ENCODE measurements at places on chromosomes 7 and 10.

- no peak for DNase-seq
These were observed 176.8 kb upstream of the TBX20 start for GRCh38 chr7:35430547-35431153.

- DNase-seq = no peak
These were observed 45.2 kb upstream of the INSIG1 start for GRCh38 chr7:155252444-155252887.

GRCh38 chr10:26780793-26781601, 79.8 kb downstream of the ABI1 start:
- DNase-seq = no peak

- no peak for DNase-seq
These were observed 98.9 kb downstream of the LRMDA start for GRCh38 chr10:75530299-75530698.

DNA sequence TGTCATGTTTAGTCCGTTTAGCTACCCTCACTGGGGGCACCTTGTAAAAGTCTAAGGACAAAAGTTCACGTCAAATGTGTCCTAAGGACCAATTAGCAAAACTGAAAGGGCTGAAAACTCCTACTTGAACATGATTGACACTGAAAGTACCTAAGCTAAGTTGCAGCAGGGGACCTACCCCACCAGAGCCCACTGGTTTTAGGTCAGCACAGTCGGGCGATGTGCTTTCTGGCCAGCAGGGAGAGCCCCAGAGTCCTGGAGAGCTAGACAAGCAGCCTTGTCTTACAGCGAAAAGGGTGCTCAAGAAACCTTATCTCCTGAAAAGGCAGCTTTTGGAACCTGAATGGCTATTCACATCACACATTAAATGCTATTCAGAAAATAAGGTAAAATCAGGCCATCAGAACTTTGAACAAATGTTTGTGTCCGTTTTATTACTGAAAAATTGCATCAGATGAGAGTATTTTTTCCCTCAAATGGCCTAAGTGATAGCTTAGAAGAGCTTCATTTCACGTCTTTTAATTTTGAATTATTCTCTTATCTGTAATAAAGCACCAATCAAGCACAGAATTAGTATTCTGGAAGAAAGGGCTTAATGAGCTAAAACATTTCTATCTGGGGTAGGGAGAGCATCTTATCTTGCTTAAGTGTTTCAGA, 52.2 kb upstream of the MKI67 start:
- DNase-seq = no peak

GRCh38 chr10:124364674-124365073, 54.0 kb downstream of the OAT start:
- no peak for DNase-seq

DNA sequence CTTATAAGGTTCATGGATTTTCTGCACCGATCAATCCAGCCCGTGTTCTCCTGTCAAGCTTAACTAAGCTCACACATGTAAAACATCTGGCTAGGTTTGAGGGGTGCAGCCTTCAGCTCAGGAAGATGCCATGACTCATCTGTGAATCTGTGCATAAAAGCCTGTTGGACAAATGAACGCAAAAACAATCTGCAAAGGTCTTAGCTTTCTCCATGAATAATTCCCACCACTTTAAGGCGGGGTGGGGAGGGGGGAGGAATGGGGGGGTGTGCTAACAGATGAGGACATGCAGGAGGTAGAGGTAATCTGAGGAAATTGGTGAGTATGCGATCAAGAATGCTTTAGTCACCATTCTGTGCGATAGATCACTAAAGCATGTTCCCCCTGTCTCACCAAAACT, 4.8 kb downstream of the DOCK4 start:
- DNase-seq = no peak

DNA sequence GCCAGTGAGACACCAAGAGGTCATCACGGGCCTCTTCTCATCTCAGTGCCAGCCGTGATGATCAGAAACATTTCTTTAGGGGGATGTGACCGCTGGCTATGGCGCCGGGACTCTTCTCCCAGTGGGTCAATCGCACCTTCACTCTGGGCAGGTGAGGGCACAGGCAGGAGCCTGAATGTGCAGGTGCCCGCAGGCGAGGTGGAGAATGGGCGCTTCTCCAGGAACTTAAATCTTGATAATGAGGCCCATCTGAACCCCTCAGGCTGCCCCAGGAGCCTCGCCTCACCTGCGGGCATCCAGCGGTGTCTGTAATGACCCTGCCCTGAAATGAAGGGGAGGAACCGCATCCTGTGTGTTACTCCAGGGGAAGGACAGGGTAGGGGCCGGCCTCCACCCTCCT, 204.7 kb downstream of the ADARB2 start:
- DNase-seq = no peak

DNA sequence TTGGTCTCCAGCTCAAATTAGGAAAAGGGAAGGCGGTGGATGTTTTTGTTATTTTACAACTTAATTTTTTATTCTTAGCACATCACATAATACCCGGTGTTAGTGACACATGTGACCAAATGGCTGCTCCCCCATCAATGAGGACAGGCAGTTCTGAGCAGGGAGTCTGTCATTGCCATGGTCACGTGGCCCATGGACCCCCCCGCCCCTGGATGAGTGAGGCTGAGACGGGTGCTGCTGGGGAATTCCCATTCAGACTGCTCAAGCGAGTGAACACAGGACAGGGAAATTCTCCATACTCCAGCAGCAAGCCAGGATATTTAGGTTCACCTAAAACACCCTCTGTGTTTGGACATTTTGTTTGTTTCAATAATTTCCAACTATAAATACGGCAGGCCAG, 34.7 kb upstream of the SLC35B4 start:
- DNase-seq = no peak

- no peak for DNase-seq
These were observed 60.8 kb upstream of the EBF3 start for GRCh38 chr10:130024779-130025325.

DNA sequence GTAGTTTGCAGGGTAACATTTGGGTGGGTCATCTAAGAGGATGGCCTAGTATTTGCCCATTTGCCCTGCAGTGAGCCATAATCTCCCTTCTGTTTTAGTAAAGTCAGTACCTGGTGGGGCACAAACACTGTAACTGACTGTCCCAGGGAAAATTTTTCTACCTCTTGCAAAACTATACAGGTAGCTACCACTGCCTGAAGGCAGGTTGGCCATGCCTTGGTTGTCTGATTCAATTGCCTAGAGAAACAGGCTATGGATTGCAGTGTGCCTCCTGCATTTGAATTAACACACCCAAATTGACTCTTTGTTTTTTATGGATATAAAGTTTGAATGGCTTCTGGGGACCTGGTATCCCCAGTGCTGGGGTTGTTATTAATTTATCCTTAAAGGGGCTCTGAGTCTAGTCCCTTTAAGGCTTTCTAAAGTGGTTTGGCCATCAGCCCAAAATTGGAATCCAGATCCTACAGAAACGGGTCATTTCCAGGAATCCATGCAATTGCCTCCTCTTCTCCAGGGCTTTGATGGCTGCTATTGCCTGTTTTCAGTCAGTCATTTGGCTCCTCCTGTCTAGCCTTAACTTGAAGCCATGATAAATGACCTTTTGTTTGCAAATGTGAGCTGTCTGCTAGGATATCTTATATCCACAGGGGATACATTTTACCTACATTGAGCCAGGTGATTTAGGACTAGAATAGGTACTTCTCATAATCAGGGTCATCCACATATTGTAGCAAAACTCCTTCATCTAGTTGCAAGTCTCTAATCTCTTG, 89.1 kb downstream of the STRA8 start:
- DNase-seq = no peak

DNA sequence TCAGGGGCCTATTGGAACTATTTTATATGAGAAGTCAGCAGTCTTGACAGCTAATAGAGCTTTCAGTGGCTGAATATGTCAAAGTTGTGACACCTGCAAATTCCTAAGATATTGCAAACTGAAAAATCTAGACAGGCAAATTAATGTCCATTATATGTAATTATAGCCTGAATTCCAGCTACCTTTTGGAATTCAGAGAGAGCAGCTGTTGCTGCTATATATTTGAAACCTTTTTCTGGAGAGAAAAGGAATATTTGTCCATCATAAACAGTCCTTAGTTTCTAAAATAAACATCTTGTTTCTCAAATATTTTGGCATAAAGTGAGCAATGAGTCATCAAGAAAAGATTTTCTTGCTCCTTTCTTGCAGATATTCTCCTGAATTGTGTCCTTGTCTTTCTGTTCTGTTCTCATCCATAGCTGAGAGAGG, 408.9 kb upstream of the SEMA3D start:
- no peak for DNase-seq

- no peak for DNase-seq
These were observed 971 bp downstream of the AEBP1 start for GRCh38 chr7:44104860-44105771.

DNA sequence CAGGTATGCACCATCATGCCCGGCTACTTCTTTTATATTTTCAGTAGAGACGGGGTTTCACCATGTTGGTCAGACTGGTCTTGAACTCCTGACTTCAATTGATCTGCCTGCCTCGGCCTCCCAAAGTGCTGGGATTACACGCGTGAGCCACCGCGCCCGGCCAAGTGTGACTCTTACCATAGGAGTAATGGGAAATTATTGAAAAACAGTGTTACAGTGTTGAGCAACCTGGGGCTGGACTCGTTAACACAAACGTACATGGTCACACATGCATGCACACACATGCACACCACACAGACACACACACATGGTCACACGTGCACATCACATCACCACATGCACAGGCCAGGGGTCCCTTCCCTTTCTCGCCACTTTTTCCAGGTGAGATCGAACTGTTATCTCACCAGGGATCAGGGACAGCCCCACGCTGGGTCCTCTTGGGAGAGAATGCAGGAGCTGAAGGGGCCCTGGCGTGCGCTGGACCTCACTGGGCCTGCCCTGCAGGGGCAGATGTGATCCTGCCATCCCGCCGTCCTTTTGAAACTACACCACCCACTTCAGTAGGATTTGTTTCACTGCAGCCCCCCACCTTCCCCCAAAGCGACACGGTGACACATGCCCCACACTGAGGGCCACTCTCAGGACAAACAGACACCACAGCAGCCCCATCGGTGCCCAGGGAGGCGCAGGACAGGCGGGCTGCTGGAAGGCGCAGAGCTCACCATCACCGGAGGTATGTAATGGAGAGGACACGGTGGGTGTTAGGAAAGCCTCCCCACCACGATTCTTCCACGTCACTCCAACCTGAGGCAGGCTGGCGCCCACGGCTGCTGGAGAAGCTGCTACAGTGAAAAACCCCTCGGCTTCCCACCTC, 10.2 kb downstream of the RADIL start:
- no peak for DNase-seq

GRCh38 chr7:74010407-74010806, 17.6 kb upstream of the ELN start:
- no peak for DNase-seq

- DNase-seq = no peak
These were observed 84.6 kb downstream of the ZNF467 start for GRCh38 chr7:149688836-149689235.

GRCh38 chr10:45199205-45199740, 116.1 kb downstream of the OR13A1 start:
- no peak for DNase-seq

DNA sequence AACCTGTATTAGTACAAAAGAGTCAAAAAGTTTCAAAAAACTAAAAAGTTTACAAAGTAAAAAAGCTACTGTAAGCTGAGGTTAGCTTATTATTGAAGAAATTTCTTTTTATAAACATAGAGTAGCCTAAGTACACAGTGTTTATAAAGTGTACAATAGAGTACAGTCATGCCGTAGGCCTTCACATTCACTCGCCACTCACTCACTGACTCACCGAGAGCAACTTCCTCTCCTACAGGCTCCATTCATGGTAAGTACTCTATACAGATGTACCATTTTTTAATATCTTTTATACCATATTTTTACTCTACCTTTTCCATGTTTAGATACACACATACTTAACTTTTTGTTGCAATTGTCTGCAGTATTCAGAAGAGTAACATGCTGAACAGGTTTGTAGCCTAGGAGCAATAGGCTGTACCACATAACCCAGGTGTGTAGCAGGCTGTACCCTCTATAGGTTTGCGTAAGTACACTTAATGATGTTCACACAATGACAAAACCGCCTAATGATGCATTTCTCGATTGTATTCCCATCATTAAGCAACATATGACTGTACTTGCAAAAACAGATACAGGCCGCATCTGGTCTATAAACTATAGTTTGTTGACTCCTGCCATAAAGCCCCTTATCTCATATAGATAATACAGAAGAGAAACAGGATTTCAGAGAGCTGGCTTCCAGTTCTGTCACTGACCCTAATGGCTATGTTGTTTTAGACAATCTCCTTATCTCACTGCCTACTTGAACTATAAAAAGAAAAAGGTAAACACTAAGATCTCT, 438.8 kb downstream of the HTR7 start:
- no peak for DNase-seq

DNA sequence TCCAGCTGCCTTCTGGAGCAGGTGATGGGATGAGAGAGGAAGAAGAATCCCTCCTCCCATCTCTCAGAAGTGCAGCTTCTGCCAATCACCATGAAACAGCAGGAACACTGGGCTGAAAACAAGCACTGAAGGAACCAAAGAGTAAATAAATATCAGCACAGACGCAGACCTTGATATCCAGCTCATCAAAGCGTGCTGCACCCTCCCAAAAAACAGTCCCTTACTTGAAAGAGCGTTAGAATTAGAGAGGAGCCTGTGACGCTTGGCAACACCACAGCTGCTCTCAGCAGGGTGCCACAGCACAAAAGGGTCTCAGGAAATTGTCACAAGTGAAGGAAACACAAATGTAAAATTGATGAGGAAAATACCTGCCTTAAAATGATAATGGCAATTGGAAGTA, 39.5 kb downstream of the KLF6 start:
- DNase-seq = peak; percentile 35

Data from NCI-H1105 (cell line).